ENCODE measurements at places on chromosomes 2 and 18.

- DNase-seq, result no peak
Observed at GRCh38 chr2:189210250-189211087, 30.9 kb upstream of the COL5A2 start.

- DNase-seq, result no peak
Observed at GRCh38 chr2:54373855-54374254, 82.3 kb upstream of the SPTBN1 start.

- DNase-seq, result no peak
Observed at GRCh38 chr18:79529296-79529695, 133.6 kb downstream of the NFATC1 start.

- no peak for DNase-seq
Observed at GRCh38 chr2:71831193-71831577, 316.5 kb downstream of the CYP26B1 start.

- no peak for DNase-seq
Observed at GRCh38 chr2:120077896-120078295, 65.0 kb downstream of the EPB41L5 start.

- DNase-seq, result no peak
Observed at GRCh38 chr2:186697536-186697935, 3.7 kb downstream of the FAM171B start.

- no peak for DNase-seq
Observed at GRCh38 chr2:106825161-106825560, 60.8 kb downstream of the ST6GAL2 start.

GRCh38 chr2:115294999-115295398 is 852.6 kb downstream of the DPP10 start:
- DNase-seq, result no peak

- no peak for DNase-seq
Observed at GRCh38 chr2:161269111-161269510, 39.1 kb upstream of the PSMD14 start.

- DNase-seq, result no peak
Observed at GRCh38 chr2:80238692-80239469, 65.7 kb downstream of the LRRTM1 start.

GRCh38 chr2:23385351-23385747 is 370 bp downstream of the KLHL29 start:
- no peak for DNase-seq

GRCh38 chr18:43310239-43310638 is 32.9 kb upstream of the SYT4 start:
- DNase-seq, result no peak

DNA sequence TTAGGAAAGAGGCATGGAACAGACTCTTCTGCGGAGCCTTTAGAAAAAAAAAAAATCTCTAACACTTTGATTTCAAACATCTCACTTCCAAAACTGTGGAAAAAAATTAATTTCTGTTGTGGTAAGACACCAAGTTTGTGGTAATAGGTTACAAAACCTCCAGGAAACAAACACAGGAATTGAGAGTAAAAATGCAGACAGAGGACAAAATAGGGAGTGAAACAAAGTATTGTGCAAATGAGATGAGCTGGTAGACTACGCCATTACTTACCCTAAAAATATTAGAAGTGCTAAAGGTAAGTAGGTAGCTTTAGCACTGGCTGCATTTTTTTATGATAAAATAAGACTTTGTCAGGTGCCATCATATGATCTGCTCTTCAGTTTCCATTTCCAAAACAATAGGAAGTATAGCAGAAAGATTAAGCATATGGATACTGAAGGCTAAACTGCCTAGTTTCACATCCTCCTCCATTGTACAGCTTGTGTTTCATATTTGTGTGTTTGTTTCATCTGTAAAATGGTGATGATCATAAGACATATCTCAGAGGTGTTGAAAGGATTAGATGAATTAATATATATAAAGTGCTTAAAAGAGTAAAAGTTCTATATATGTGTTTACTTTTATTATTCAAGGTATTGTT is 309.2 kb downstream of the NR4A2 start:
- no peak for DNase-seq

DNA sequence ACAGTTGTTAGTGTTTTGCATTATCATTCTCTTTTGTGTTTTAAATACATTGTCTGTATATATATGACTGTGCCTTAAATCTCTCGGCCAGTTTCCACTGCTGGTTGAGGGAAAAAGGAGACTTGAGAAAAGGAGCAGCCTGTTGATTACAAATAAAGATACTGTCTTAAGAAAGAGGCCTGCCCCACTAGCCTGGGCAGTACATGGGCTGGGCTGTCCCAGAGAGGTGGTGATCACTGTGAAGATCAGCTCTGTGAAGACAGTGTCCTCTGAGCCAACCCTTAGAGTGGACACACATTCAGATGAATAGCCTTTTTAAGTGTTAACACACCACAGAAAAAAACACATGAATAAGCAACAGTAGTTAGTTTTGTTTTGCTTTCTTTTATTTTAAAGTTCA is 10.0 kb upstream of the OTX1 start:
- DNase-seq, result no peak

DNA sequence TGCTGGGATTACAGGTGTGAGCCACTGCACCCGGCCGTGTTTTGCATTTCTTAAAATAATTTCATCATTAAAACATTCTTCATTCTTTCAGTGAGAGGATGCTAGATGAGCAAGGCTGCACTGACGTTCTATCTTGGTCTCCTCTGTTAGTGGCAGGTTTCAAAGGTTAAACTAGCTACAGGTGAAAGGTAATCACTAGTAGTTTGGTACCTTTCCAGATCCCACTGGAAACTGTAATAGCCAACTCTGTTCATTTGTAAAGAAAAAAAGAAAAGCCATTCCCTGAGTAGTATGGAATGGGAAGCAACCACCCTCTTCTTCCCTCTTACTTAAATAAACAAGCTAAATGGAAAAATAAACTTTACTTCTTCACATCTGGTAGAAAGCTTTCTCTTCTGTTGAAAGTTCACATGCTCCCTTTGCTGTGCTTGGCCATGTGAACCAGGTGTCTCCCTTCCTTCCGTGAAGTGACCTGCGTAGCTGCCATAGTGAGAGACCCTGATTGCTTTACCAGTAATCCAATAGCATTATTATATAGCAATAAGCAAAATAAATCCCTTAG is 94.0 kb downstream of the GREB1L start:
- no peak for DNase-seq

Measured in activated CD8-positive, alpha-beta memory T cell treated with anti-CD3 and anti-CD28 coated beads for 4 hours (primary cell).